ENCODE measurements at places on chromosomes 11 and 22. TPM values are rescaled to one million over a fixed set of nuclear protein-coding genes. Genes with fewer than 3 reads are reported as not detected.

- peak; percentile 14 for DNase-seq
These were observed 40.1 kb upstream of the FLI1 start for GRCh38 chr11:128653801-128654231.

C1QTNF5 gene
- total RNA-seq, result not detected

TSGA10IP gene
- not detected for total RNA-seq

DNA sequence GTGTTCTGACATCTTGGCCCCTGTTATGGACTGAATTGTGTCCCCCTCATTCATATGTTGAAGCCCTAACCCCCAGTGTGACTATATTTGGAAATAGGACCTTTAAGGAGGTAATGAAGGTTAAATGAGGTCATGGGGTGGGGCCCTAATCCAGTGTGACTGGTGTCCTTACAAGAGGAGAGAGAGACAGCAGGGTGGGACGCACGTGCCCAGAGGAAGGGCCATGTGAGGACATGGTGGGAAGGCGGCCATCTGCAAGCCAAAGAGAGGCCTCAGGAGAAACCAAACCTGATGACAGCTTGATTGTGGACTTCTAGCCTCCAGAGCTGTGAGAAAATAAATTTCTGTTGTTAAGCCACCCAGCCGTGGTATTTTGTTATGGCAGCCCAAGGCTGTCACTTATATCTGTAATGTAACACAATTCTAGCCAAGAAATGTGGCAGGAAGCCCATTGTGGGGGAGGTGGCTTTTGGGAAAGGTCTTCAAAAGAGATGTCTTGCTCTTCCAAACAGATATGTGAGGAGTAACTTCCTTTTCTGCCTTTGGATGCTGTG, 23.7 kb downstream of the SLC22A6 start:
- DNase-seq, result no peak

DNA sequence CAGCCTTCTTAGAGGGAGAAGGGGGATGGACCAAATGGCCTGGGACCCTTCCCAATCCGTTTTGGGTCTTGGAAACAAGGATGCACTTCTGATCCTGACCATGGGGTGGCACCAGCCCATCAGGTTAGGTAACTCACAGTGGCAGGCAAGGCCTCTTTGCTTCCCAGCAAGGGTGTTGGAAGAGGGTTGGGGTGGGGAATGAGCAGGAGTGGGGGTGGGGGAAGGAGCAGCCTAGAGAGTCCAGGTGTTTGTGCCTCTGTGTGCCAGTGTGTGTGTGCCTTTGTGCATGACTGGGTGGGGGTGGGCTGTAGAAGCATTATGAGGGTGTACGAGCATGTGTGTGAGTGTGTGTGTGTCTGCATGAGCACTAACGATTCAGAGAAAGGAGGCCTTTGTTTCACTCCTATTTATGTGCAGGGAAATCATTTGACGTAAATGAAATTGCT, 213.1 kb downstream of the INSC start:
- DNase-seq, result peak; percentile 35

DNA sequence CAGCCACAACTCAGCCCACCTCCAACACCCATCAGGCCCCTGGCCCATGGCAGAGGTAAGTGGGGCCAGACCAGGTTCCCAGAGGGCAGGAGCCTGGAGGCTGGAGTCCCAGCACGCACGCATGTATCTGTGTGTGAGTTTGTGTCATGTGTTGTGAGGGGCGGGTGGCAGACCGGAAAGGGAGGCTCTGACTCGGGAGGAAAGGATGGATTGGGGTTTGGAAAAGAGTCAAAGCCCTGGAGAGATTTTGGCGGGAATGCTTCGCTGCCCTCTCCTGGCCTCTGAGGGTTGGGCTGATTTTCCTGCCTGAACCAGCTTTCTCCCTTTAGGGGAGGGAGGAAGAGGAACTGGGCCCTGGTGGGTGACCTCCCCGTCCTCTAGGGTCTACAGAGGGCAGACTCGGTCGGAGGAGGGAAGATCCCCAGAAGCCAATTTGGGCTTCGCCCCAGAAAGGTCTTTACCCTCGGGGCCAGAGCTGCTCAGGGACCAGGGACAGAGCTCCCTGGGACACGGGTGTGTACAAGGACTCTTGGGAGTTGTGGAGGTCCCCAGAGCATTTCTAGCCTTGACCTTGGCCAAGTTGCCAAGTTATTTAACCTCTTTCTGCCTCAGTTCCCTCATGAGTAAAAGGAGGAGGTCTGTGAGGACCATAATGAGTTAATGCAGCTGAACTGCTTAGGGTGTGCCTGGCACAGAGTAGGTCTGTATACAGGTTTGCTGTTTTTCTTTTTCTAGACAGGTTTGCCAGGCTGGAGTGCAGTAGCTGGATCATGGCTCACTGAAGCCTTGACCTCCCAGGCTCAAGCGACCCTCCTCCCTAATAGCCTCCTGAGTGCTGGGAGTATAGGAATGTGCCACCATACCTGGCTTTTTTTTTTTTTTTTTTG, 6.9 kb downstream of the C11orf68 start:
- no peak for DNase-seq

DNA sequence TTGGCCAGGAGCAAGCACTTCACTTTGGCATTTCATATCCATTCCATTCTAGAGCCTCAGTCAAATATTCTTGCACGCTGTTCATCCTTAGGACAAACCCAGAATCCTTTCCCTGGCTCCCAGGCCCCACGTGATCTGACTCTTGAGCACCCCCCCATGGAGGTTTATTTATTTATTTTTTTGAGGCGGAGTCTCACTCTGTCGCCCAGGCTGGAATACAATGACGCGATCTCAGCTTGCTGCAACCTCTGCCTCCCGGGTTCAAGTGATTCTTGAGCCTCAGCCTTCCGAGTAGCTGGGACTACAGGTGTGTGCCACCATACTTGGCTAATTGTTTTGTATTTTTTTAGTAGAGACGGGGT, 12.7 kb upstream of the TSGA10IP start:
- no peak for DNase-seq

LAMTOR1 gene
- 52.2 TPM for total RNA-seq

- DNase-seq, result peak; percentile 67
These were observed 780.9 kb downstream of the BRD1 start for GRCh38 chr22:49046546-49047361.

DNA sequence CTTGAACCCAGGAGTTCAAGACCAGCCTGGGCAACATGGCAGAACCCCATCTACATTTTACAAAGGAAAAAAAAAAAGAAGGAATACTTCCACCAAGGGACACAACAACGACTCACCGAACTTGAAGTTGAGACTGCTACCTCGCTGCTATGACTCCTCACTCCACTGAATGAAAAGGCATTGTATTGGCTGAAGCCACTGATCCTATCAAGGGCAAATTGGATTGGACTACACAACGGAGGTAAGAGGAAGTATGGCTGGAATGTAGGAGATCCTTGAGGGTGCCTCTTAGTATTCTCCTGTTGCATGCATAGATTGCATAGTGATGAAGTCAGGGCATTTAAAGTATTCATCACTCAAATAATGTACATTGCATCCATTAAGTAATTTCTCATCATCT, 97.9 kb downstream of the CWF19L2 start:
- DNase-seq, result no peak

TESMIN gene
- total RNA-seq, result 2.9 TPM

DNA sequence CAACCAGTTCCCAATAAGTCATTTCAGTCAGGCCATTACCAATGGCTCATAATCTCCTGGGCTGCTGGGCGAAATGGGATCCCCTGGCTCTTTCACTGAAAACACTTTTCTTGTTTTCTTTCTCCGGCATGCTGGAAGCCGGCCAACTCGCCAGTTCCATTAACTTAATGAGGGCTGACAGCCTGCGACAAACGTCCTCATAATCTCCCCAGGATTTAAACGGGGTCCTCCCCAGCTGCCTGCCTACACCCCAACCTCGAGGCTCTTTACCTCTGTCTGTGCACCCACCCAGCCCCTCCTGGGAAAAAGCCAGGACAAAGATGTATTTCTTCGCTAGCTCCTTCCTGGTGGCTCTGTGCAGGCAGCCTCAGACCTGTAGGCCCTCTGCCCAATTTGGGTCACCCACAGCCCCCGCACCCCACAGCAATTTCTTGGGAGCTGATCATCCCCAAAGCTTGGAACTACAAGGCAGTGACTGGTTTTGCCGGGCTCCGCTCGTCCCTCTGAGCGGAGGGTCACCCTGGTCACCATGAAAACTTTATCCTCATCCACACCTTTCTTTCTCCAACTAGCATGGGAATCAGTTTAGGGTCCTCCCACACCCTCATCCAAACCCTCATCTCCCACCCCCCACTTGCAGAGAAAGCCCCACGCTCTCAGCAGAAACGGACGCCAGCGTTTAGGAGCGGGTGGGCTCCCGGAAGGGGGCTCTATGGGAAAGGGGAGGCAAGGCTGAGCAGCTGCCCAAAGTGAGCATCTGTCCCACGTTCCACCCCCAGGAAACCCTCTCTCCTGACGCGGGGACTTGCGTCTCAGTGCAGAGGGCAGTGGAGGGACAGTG, 51.1 kb upstream of the KCNQ1OT1 start:
- no peak for DNase-seq
